ENCODE measurements at places on chromosomes 13 and 19. TPM values are rescaled to one million over a fixed set of nuclear protein-coding genes. Genes with fewer than 3 reads are reported as not detected.

The PTH2 gene
- total RNA-seq, result not detected

The ELAVL3 gene
- not detected for total RNA-seq

The ZNF878 gene
- 0.61 TPM for total RNA-seq

The TLE6 gene
- total RNA-seq, result 0.61 TPM
